ENCODE measurements at places on chromosomes 11 and 22.
A peak's percentile ranks its signal among the peaks of the same experiment; 100 is the strongest.

- peak; percentile 74 for DNase-seq
Observed at GRCh38 chr11:57566005-57566904, 1.2 kb downstream of the UBE2L6 start.

GRCh38 chr11:46800177-46800576 lies 45.9 kb downstream of the CKAP5 start:
- no peak for DNase-seq

DNA sequence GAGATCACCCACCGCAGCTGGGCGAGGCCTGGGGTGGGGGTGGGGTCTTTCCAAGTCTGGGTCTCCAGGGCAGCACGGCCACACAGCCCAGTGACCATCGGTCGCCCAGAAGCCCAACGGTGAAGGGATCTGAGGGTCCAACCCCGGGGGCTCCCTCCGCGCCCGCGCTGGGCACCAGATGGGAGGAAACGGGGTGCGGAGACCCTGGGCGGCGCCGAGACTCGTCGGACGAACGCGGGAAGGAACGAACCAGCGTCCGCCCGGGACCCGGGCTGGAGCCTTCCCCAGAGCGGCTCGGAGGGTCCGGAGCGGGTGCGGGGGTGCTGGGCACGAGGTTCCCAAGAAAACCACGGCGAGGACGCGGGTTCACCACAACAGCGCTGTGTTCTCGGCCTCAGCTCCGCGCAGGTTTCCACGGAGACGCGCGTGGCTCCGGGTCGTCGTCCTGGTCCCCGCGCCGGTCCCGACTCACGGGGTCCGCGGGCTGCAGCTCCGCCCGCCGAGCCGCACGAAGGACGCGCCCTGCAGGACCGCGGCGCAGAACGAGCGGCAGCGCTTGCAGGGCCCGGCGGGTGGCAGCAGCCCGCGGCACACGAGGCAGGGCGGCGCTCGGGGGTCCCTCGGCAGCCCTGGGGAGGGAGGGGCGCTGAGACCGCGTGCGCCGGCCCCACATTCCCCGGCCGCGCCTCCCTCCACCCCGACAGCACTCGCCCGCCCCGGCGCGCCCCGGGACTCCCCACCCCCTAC lies 2.3 kb upstream of the IL17REL start:
- DNase-seq, result no peak

DNA sequence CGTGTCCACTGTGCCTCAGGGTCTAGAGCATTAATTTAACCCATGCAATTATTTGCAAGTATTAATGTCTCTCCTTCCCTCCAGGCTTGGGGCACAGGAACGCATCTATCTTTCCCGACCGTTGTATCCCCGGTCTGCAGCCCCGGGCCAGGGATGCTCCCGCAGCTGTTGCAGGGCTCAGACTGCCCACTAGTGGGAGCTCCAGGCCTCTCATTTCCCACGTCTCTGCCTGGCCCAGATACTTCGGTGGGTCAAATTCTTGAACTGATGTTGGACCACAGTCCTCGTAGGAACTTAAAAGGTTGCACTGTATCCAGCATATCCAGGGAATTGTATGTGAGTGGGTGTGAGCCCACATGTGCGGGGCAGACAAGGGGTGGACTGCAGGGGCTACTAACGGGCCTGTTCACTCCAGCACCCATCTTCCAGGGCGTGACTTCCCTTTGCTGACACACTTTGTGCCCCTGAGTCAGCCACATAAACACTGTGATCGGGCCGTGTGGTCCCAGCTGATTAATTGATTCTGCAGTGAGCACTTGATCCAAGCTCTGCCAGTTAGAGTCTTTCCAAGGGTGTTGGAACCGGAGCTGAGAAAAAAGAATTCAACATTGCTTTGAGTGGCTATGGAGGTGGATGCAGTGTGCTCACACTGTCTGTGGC lies 451.3 kb downstream of the TBC1D22A start:
- DNase-seq, result peak; percentile 69
